Prostate gland (tissue), 2 donors: ENCODE measurements at places on chromosomes 5 and 9. TPM values are rescaled to one million over a fixed set of nuclear protein-coding genes. Genes with fewer than 3 reads are reported as not detected.

Gene C9
- not detected for total RNA-seq

DNA sequence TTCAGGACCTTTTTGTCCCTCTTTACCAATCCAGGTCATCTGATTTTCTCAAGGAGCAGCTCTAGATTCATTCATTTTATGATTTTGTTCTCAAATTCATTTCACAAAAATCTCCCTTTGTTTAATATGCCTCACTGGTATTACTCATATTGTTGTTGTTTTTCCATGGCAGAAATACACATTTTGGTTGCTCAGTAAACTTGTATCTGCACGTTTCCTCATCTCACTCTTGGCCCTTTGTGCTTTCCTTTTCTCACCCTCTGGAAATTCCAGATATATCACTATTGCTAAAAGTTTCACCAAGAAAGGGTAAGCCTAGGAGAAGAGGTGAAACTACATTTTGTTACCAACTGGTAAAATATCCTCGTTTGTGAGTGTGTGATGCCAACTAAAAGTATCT, 14.8 kb downstream of the ASPN start:
- H3K27ac ChIP-seq: no peak overlapping the region
- no peaks in the 10 kb centered on the region for H3K36me3 ChIP-seq
- H3K27me3 ChIP-seq: no peaks in the 10 kb centered on the region
- H3K4me3 ChIP-seq: no peak overlapping the region

- H3K4me3 ChIP-seq: no peak overlapping the region
- peaks cover 4% of the 10 kb centered on the region for H3K4me1 ChIP-seq
These were observed 1.3 kb upstream of the REEP5 start for GRCh38 chr5:112923148-112923917.

GRCh38 chr9:113474360-113475028, 11.0 kb downstream of the RGS3 start:
- H3K4me1 ChIP-seq: no peaks in the 10 kb centered on the region
- no peak for DNase-seq
- no peaks in the 10 kb centered on the region for H3K27me3 ChIP-seq
- no peak overlapping the region for H3K27ac ChIP-seq
- no peaks in the 10 kb centered on the region for H3K36me3 ChIP-seq
- H3K4me3 ChIP-seq: no peak overlapping the region

GRCh38 chr5:122322801-122323548, 10.9 kb downstream of the SNCAIP start:
- no peaks in the 10 kb centered on the region for H3K36me3 ChIP-seq
- no peak overlapping the region for H3K27ac ChIP-seq
- H3K4me1 ChIP-seq: no peaks in the 10 kb centered on the region
- H3K27me3 ChIP-seq: no peaks in the 10 kb centered on the region
- DNase-seq: no peak

DNA sequence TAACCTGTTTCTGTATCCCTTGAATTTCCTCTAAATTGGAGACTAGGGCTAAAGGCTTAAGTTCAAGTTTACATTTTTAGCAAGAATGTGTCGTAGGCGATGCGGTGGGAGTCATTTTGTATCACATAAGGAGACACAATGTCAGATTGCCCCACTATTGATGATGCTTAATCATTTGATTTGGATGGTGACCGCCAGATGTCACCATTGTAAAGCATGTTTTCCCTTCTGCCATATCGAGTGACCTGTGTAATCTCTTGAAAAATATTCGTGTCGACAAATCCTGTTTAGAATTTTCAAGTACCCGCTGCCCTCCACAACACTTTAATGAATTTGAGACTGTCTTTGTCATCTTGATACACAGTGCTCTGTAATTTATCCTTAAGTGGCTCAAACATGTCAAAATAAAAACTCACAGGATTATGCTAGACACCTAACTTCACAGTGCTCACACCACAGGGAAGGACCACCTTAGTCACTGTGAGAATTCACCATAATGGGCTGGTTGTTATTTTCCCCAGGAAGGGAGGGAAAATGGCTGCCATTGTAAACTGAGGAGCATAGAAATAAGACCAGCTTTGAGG, 34.5 kb upstream of the SLC46A2 start:
- no peak overlapping the region for H3K4me3 ChIP-seq
- no peaks in the 10 kb centered on the region for H3K27me3 ChIP-seq
- H3K4me1 ChIP-seq: no peaks in the 10 kb centered on the region
- no peaks in the 10 kb centered on the region for H3K36me3 ChIP-seq
- H3K27ac ChIP-seq: no peak overlapping the region
- DNase-seq: no peak

GRCh38 chr5:160852049-160852448, at the start of gene ATP10B:
Gene ATP10B, minus strand, starts transcription at chr5:160852211. Its CDS starts 164,137 bp downstream, at chr5:160688074.
- no peak within 1 kb of the TSS for H3K4me3 ChIP-seq
- no peaks in the 10 kb centered on the region for H3K4me1 ChIP-seq
- no peak for DNase-seq
- H3K27me3 ChIP-seq: no peaks in the 10 kb centered on the region
- H3K27ac ChIP-seq: no peak within 1 kb of the TSS
- H3K36me3 ChIP-seq: no peaks in the 10 kb centered on the region

Gene FAM81B
- 8.2 TPM for total RNA-seq

- H3K4me3 ChIP-seq: no peak overlapping the region
- no peaks in the 10 kb centered on the region for H3K27me3 ChIP-seq
- DNase-seq: no peak
- H3K4me1 ChIP-seq: no peaks in the 10 kb centered on the region
- H3K36me3 ChIP-seq: no peaks in the 10 kb centered on the region
These were observed 69.1 kb downstream of the ADAMTS2 start for GRCh38 chr5:179275941-179276837.

- H3K36me3 ChIP-seq: no peaks in the 10 kb centered on the region
- no peaks in the 10 kb centered on the region for H3K4me1 ChIP-seq
- H3K27me3 ChIP-seq: no peaks in the 10 kb centered on the region
- DNase-seq: no peak
These were observed 217.9 kb downstream of the BNC2 start for GRCh38 chr9:16652582-16652981.

DNA sequence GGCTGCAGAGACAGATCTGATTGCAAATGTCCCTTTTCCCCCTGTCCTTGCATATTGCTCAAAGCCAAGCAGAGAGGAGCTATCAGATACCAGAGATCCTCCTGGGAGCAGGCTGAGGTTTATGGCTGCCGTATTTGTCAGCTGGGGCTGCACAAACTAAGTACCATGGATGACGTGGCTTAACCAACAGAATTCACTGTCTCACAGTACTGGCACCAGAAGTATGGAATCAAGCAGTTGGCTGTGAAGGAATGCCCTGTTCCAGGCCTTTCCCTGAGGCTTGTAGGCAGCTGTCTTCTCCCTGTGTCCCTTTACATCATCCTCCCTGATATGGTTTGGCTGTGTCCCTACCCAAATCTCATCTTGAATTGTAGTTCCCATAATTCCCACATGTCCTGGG, 2.6 kb downstream of the CFAP90 start:
- H3K4me1 ChIP-seq: no peaks in the 10 kb centered on the region
- no peaks in the 10 kb centered on the region for H3K27me3 ChIP-seq
- H3K4me3 ChIP-seq: no peak overlapping the region
- H3K27ac ChIP-seq: no peak overlapping the region
- DNase-seq: no peak

DNA sequence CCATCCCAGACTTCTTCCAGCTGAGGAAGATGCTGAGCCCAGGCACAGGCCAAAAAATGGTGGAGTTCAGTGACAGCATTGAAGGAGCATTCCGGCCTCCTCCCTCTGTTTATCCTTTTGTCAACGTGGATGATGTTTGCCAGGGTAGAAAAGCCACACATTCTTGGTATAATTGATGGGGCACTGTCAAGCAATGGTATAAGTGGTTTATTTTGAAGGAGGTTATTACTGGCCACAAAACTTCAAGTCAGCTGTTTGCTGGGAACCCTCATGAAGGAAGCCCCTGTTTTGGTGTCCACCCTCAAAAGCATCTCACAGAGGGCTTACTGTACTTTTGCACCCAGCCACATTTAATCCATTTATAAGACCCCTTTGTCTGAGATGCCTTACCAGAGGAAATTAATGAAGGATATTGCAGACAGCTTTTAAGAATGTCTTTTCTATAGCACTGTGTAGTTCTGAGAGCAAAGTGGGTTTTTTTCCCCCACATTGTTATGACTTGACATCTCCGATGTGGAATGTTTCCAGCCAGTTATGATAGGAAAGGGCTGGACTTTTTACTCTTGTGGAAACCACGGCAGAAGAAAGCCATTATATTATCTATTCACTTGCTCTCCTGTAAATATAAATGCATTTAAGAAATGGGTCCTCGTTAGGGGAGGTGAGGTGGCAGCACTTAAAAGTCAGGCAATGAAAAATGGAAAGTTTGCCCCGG, 95.5 kb upstream of the SPATA31D4 start:
- no peaks in the 10 kb centered on the region for H3K36me3 ChIP-seq
- no peaks in the 10 kb centered on the region for H3K4me1 ChIP-seq
- H3K27ac ChIP-seq: no peak overlapping the region
- no peaks in the 10 kb centered on the region for H3K27me3 ChIP-seq
- no peak overlapping the region for H3K4me3 ChIP-seq

Gene LHX6
- 7.3 TPM for total RNA-seq

GRCh38 chr5:16737620-16738364, 121.0 kb upstream of the RETREG1 start:
- H3K36me3 ChIP-seq: no peaks in the 10 kb centered on the region
- DNase-seq: no peak
- no peak overlapping the region for H3K4me3 ChIP-seq

Gene TMEM252
- total RNA-seq: not detected

Gene SLC34A1
- total RNA-seq: not detected

Gene GLDC
- total RNA-seq: 2.7 TPM
